ENCODE measurements at places on chromosomes 3 and 15.

DNA sequence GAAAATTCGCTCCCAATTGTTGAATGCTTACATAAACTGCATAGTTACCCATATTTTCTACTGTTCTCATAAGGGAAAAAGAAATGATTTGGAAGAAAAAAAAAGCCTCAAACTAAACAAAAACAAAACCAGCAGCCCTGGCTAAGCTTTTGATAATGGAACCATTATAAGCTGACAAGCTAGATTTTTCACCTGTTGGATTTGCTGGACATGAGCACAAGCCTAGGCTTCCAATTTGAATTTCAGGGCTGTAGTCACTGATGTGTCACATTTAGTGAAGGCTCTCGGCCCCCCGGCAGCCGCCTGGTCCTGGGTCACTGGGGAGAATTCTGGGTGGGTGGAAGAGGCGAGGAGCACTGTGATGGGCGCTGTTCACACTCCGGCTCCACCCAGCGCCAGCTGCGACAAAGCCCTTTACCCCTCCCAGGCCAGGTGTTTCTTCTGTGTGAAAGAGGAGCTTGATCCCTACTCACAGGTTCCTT is 4.6 kb downstream of the FBXL22 start:
- DNase-seq: no peak

DNA sequence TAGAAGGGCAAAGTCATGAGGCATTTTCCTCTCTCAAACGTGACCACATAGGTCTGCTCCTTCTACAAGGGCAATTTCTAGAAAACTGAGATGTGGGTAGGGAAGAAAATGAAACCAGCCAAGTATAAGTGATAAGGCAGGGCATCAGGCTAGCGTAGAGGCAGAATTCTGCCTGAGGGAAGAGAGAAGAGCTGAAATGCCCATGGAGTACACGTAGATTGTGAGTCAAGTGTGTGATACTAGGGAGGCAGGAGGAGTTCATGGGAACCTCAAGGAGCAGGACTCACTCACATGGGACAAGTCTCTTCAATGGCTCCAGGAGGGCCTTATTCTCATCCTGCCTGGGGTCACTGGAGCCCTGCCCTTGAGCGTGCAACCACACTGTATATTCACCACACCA is 34.9 kb upstream of the PPP4R2 start:
- no peak for DNase-seq

GRCh38 chr15:91635080-91635479 is 218.4 kb upstream of the SLCO3A1 start:
- DNase-seq: no peak

- DNase-seq: no peak
Measured at GRCh38 chr3:119375106-119375505, 80.9 kb downstream of the ARHGAP31 start.

DNA sequence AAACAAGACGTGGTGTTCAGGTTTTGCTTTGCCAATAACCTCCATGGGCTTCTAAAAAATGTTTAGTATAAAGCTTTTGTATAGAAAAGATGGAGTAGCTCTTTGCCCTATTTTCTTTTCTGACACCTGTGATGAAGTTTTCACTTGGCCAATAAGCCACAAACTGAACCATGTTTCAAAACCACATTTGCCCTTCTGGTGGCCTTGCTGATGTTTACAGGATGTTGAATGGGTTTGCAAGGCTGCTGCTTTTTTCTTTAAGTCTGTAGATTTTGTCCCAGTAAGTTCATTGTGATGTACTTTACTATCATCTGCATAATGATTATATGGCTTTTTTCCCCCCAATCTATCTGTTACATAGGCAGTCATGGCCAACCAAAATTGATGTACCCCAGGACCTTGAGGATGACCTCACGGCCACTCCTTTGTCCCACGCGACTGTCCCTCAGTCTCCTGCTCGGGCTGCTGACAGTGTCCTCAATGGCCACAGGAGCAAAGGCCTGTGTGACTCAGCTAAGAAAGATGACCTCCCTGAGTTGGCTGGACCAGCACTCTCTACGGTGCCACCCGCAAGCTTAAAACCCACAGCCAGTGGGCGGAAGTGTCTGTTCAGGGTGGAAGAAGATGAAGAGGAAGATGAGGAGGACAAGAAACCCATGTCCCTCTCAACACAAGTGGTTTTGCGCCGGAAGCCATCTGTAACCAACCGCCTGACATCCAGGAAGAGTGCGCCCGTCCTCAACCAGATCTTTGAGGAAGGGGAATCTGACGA is 60.8 kb downstream of the SNRK start:
- DNase-seq: no peak

- no peak for DNase-seq
Measured at GRCh38 chr3:153901152-153901551, 220.0 kb upstream of the ARHGEF26 start.
